ENCODE measurements at places on chromosomes 2 and 18.

GRCh38 chr2:54422072-54422581, 34.0 kb upstream of the SPTBN1 start:
- DNase-seq, result no peak

- no peak for DNase-seq
These were observed 379.4 kb downstream of the RIT2 start for GRCh38 chr18:42736074-42736473.

GRCh38 chr2:212939777-212940531, 211.5 kb downstream of the IKZF2 start:
- DNase-seq, result no peak

GRCh38 chr2:240589850-240590525, 3.5 kb downstream of the CAPN10 start:
- no peak for DNase-seq

GRCh38 chr18:50704357-50704940, 115.4 kb downstream of the MRO start:
- DNase-seq, result no peak

- DNase-seq, result no peak
These were observed 1010.7 kb upstream of the ZEB2 start for GRCh38 chr2:145530653-145531052.

GRCh38 chr2:110675679-110676078, 2.2 kb downstream of the BUB1 start:
- no peak for DNase-seq

GRCh38 chr2:225103737-225104141, 61.5 kb upstream of the DOCK10 start:
- DNase-seq, result peak; percentile 41

DNA sequence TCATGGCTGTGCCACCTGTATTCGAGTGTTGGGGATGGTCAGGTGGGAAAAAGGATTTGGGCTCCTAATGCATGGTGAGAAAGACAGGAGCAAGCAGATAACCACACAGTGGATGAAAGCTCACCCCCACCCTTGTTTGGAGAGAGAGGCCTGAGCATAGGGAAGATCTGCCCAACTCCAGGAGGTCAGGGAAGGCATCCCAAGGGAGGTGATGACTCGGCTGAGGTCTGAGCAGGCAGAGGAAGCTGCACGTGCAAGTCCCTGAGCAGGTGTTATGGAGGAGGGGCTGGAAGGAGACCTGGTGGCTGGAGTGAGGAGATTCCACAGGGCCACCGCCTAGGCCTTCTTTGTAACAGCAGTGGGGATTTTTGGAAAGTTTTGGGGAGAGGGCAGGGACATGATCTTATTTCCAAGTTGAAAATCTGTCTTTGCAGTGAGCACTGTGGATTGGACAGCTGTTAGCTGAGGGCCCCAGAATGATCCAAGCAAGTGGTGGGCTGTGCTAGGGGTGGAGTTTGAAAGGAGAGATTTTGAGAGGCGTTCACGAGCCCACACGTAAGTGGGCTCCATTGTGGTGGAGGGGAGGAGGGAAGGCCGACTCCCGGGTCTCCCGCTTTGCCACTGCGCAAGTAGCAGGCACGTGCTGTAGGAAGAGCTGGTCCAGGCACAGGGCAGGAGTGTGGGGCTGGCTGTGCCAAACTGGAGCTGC, 228.5 kb downstream of the GLI2 start:
- peak; percentile 25 for DNase-seq

DNA sequence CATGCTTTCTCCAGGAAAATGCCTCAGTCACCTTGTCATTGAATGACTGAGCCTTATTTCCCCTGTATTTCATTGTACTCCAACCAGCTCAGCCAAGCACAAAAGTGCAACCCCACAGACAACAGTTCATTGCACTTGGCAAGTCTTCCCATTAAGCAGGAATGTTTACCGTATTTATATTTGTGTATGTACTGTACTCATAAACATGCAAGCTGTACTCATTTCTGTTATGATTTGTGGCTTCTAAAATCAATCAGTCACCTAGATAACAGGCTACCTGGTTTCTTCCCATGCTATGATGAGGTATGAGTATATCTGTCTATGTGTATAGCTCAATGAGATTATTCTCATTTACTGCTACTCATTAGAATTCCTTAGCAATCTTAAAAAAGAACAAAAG, 505.5 kb upstream of the FAM98A start:
- peak; percentile 80 for DNase-seq

DNA sequence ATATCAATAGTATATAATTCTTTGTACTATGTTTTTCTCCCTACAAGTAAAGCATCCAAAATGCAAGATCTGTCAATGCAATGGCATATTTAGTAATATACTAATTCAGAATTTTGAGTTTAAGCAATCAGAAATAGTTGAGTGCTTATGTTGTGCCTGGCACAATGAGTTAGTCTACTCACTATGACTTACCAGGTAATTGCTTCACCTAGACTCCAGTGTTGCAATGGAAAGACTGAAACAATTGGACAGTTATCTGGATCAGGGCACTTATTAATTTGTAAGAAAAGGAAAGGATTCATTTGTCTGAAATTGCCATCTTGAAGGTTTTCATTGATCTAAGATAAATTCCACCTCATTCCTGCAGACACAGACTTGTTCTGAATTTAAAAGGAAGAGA, 97.6 kb upstream of the TCF4 start:
- no peak for DNase-seq

All from kidney glomerular epithelial cell (primary cell).